Smooth muscle cell of bladder (primary cell): ENCODE measurements at places on chromosomes 6 and 20. TPM values are rescaled to one million over a fixed set of nuclear protein-coding genes. Genes with fewer than 3 reads are reported as not detected.

The FKBP1C gene
- total RNA-seq = 0.46 and 0.57 TPM in 2 replicates

The GFRA4 gene
- not detected in 2 replicates for total RNA-seq

The FABP7 gene
- 0.46 and 0.71 TPM in 2 replicates for total RNA-seq

The CDH4 gene
- 0.18 and 0.71 TPM in 2 replicates for total RNA-seq

The ISM1 gene
- total RNA-seq = under 0.01 and 0.09 TPM in 2 replicates

The GGTLC1 gene
- total RNA-seq = not detected in 2 replicates

The FAM83C gene
- not detected in 2 replicates for total RNA-seq

The PRDM13 gene
- total RNA-seq = not detected in 2 replicates

The MYT1 gene
- total RNA-seq = not detected in 2 replicates

The GHRH gene
- total RNA-seq = not detected in 2 replicates

The NKX2-2 gene
- total RNA-seq = not detected in 2 replicates

The BPIFB4 gene
- total RNA-seq = not detected in 2 replicates

The PKIG gene
- 88.0 and 120 TPM in 2 replicates for total RNA-seq

The HMGCLL1 gene
- 0.18 and 0.28 TPM in 2 replicates for total RNA-seq

The PBOV1 gene
- not detected in 2 replicates for total RNA-seq

The HS3ST5 gene
- total RNA-seq = under 0.01 and 0.14 TPM in 2 replicates

The KHDC1L gene
- not detected in 2 replicates for total RNA-seq

The KHDC1 gene
- 2.6 and 4.4 TPM in 2 replicates for total RNA-seq

The CASP8AP2 gene
- 7.8 and 9.6 TPM in 2 replicates for total RNA-seq

The BPIFA1 gene
- total RNA-seq = not detected in 2 replicates

The EGFL8 gene
- total RNA-seq = 0.57 and 1.2 TPM in 2 replicates

The DUSP15 gene
- 0.14 TPM in 1 of 2 replicates, not detected in the other for total RNA-seq

The POPDC3 gene
- total RNA-seq = 8.2 and 14.3 TPM in 2 replicates

The ZNF391 gene
- total RNA-seq = 0.85 and 0.92 TPM in 2 replicates

The FGD2 gene
- total RNA-seq = not detected in 2 replicates

The SLC22A23 gene
- total RNA-seq = 7.0 and 9.2 TPM in 2 replicates

The HLA-DMB gene
- total RNA-seq = under 0.01 and 0.71 TPM in 2 replicates

The WFDC2 gene
- not detected in 2 replicates for total RNA-seq

The TUBB2B gene
- 1.3 and 2.4 TPM in 2 replicates for total RNA-seq

The LCA5 gene
- total RNA-seq = 5.0 and 5.3 TPM in 2 replicates
